ENCODE measurements at places on chromosomes 3 and 15.

DNA sequence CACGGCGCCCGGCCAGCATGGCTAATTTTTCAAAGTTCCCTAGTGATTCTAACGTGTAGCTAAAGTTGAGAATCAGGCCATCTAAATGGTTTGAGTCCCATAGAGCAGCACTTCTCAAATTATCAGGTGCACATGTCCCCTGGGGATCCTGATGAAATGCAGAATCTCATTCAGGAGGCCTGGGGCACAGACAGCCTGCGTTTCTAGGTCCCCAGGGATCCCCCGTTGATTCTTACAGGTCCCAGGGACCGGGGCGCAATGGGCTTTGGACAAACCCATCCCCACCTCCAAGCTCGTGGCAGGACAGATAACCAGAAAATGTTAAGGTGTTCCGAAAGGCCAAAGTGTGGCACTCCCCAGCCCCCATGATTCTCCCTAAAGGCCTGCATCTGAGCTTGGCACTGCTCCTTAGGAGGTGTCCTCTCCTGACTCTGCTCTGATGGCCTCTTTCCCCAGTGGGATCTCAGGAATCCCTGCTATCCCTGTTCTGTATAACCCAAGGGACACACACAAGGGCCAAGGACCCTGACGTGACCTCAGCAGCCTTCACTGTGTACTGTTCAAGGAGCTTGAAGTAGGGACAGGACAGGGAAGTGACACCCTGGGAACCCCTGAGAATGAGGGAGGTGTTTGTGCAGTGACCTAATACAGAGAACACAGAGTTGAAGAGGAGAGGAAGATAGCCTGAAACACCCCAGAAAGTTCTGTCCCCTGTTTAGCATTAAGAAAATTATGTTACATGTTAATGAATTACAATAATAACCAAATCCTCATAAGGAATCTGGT is 8.0 kb downstream of the LRRK1 start:
- DNase-seq = no peak

- DNase-seq = no peak
These were observed 28.0 kb downstream of the MYZAP start for GRCh38 chr15:57619746-57620145.

DNA sequence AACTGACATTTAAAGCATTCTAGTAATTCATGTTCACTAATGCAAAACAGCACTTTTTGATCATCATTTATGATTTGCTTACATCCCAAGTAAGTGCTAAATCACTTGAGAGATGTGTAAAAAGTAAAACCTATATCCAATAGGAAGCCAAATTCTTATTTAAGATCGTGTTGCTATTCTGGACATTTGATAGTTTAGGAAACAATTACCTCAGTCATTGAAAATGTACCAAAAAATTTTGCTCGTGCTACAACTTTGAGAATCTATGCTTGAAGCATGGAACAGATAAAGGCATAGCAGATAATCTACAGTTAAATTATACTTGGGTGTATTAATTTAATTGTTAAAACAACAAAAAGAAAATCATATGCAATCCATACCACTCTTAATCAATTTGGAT is 571.6 kb upstream of the NR2F2 start:
- DNase-seq = no peak

GRCh38 chr3:138848696-138849095 is 14.0 kb upstream of the PIK3CB start:
- no peak for DNase-seq

DNA sequence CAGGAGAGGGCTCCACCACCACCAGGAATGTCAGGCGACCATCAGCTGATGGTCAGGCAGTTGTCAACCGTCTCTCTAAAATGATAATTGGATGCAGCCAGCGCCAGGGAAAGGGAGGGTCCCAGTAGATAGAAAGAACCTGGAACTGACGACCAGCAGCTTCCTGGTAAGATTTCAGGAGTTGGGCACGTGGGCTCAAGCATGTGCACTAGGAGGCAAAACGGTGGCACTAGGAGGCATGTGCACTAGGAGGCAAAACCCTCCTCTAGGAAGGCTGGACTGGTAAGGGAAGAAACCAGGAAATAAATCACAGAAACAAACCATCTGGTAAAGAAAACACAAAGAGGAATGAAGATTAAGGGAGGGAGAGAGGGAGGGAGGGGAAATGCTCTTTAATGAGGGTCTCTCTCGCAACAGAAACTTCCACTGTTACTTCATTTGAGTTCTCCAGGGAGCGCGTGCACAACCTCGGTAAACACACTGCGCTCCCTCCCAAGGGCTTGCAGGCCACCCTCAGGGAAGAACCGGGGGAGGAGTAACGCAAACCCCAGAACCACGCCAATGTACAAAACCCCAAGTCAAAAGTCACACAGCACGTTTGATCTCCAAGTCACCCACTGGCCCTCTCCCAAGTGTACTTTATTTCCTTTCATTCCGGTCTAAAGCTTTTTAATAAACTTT is 116.7 kb downstream of the XXYLT1 start:
- DNase-seq = no peak

DNA sequence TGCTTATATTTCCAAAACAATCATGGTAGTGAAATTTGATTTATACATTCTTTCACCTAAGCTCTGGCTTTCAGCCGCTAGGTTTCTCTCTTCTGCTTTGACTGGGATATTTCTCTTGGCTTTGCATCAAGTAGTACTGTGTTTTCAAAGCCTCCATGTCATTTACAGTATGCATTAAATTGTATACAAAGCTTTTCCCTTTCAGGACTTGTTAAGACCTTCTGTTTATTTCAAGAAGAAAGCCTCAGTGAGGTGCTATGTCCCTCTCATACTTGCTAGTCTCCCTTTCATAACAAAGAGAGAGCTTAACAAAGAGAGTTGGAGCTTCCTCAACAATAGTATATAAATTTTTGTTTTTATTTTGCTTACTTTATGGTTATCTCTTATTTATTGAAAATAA is 84.2 kb upstream of the SLC25A26 start:
- no peak for DNase-seq

DNA sequence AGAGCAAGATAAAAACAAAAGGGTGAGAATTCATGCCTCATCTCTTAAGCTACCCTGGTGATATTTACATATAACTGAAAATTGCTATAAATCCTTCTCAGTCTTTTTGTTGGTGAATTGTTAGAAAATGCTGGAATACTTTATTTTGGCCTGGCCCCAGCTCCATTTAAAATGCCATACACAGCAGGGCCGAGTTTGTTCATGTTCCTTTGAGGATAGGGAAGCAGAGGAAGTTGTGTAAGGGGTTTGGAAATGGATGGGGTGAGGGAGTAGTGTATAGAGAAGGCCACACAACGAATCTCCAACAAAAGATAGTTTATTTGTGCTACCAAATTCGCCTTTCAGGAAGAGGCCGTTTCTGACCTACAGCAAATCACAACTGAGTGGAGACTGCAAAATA is 78.6 kb upstream of the ADAMTS9 start:
- no peak for DNase-seq

- no peak for DNase-seq
These were observed 41.6 kb downstream of the DMXL2 start for GRCh38 chr15:51580982-51581381.

GRCh38 chr15:49154359-49154758 is 1.0 kb downstream of the COPS2 start:
- no peak for DNase-seq

GRCh38 chr3:60917141-60917540 is 334.1 kb downstream of the FHIT start:
- DNase-seq = no peak

- DNase-seq = no peak
These were observed 1.1 kb downstream of the SPATA12 start for GRCh38 chr3:57061556-57061955.

- DNase-seq = no peak
These were observed 46.6 kb upstream of the SNRK start for GRCh38 chr3:43239755-43240154.

- DNase-seq = no peak
These were observed 9.7 kb downstream of the STOML1 start for GRCh38 chr15:73982222-73982962.

- DNase-seq = no peak
These were observed 140.7 kb downstream of the TCF12 start for GRCh38 chr15:57059026-57059660.

DNA sequence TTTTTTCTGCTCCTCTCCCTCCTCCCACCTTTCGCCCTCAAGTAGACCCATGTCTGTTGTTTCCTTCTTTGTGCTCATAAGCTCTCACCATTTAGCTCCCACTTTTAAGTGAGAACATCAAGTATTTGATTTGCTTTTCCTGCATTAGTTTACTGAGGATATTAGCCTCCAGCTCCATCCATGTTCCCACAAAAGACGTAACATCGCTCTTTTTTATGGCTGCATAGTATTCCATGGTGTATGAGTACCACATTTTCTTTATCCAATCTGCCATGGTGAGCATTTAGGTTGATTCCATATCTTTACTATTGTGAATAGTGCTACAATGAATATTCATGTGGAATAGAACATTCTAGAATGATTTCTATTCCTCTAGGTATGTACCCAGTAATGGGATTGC is 178.6 kb downstream of the RYR3 start:
- DNase-seq = no peak

- no peak for DNase-seq
These were observed 329.1 kb upstream of the ROBO1 start for GRCh38 chr3:80096909-80097308.

DNA sequence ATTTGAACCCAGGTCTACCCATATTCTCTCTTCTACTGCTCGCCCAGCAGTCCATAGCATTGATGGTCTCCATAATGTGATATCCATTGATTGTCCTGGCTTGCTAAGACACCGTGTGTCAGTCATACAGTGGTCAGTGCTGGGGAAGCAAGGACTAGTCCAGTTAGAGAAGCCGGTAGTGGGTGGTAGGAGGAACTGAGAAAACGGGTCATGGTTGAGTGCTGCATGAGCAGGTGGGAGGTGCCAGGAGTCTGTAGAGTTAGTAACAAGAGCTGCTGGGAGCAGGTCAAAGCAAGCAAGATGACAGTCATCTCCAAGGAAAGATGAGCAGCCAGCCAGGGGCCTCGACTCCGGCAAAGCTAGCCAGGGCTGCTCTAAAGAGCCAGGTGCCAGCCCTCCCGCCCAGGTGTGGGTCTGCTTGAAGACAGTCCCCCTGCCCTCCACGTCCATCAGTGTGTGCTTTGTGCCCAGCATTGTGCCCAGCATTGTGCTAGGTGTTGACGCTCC is 29.5 kb upstream of the USP3 start:
- no peak for DNase-seq

DNA sequence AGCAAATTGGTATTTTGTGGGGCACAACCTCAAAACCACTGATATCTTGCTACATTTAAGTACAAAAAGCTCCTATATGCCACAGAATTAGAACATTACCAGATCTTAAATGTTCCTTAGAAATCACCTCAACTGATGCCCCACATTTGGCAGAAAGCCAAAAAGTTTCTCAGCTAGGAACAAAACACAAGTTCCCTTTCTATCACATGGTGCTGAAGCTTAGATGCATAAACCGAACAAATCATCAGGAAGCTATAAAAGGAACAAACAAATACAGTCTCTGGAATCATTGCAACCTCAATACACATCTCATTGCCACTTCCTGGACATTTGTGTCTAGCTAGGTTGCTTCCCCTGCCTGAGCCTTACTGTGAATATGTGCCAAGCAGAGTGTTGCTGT is 492.6 kb downstream of the LPP start:
- DNase-seq = peak; percentile 22

- DNase-seq = no peak
These were observed 38.8 kb downstream of the NGLY1 start for GRCh38 chr3:25744470-25744869.

GRCh38 chr15:31840849-31841476 is 189.4 kb upstream of the CHRNA7 start:
- DNase-seq = no peak

GRCh38 chr15:77440378-77440999 is 19.8 kb downstream of the HMG20A start:
- no peak for DNase-seq

GRCh38 chr3:160482796-160483195 is 33.2 kb upstream of the TRIM59 start:
- DNase-seq = no peak

DNA sequence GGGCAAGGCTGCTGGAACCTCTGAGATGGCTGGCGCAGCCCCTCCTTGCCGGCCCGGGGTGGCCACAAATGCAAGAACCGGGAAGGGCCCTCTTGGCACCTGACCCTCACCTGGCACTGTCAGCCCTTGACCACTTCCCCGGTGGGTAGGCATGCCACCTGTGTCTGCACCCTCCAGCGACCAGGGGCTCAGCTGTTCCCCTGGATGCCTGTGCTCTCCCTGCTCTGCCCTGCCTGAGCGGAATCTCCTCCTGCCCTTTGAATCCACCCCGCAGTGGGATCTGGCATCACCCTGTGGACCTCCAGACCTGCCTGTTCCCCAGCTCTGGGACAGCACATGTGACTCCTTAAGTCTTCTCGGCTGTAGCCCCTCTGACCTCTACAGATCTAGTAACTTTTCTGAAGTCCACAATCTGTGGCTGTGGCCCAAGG is 26.1 kb upstream of the FGD5 start:
- no peak for DNase-seq

- no peak for DNase-seq
These were observed 195.0 kb downstream of the ZNF621 start for GRCh38 chr3:40719660-40720287.

- no peak for DNase-seq
These were observed 102.7 kb upstream of the AADACL2 start for GRCh38 chr3:151630938-151631441.

Data from CD4-positive, alpha-beta T cell treated with Interleukin-4 for 4 hours (primary cell).